ENCODE measurements at places on chromosomes 2 and 18.

- DNase-seq: no peak
Observed at GRCh38 chr2:110973262-110973661, 147.5 kb upstream of the BCL2L11 start.

DNA sequence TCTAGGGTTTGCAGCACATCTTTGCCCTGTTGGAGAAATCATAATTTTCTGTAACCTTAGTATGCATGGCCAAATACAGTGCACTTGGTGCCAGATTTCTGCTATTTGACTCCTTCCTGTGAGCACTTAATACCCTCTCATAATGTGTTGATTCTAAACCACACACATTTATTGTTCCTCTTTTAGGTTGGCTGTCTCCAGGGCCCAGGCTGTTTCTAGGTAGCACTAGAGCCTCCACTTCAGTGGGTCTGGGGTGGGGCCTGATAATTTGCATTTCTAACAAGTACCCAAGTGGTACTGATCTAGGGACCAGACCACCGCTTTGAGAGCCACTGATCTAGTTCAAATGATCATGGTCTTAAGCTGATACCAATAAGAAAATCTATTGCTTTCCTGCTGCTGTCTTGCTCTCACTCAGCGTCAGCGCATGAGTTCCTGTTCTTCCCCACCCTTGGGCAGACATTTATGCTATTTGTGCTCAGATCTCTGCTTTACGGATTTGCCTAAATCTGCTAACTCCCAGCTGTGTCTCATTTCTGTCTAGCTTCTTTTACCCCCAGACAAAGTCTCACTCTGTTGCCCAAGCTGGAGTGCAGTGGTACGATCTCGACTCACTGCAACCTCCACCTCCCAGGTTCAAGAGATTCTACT is 7.4 kb downstream of the PTRHD1 start:
- no peak for DNase-seq

GRCh38 chr2:218671097-218671653 is 627 bp downstream of the RNF25 start:
- DNase-seq: no peak

DNA sequence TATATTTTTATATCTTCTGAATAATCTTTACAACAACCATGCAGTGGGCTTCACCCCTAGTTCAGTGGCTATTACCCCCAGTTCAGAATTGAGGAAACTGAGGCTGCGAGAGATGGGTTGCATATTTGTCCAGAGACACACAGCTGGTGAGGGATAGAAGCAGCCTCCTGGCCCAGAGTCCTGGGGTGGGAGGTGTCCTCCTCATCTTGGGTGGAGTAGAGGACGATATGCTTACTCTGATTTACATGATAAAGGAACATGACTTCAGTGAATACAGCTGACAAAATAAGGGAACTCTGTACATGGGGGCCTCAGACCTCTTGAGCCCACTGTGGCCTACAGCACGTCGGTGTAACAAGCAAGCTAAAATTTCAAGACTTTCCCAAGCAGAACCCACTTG is 214.7 kb downstream of the FBXO15 start:
- no peak for DNase-seq

DNA sequence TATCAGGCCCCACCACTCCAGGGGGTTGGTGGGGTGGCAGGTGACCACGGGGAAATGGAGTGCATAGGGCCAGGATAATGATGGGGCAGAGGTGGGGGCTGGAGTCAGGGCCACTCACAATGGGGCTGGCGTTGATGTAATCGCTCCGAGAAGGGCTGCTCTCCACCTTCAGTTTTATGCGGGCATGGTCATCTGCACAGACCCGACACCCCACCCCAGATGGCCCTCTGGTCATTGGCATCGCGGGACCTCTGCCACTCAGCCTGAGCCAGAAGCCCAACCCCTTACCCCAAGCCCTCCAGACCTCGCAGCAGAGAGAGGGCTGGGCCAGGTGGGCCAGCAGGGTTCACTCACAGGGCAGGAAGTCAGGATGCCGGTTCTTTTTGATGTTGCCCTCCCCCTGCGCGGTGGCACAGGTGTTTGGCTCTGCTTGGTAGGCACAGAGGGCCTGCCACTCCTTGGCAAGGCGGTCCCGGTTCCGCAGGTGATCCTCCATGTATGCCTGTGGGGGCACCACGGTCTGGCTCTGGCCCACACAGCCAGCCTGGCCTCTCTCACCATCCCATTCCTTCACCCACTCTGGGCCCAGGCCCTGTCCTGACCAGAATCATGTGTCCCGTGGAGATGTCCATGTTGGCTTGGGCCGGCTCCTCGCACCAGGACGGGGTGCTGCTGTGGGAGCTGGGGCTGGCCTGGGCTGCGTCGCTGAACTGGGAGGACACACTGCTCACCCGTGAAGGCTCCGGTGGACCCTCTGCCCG is 12.4 kb downstream of the PTPRN start:
- DNase-seq: no peak

GRCh38 chr2:49936965-49937364 is 782.6 kb upstream of the FSHR start:
- DNase-seq: no peak

- DNase-seq: no peak
Observed at GRCh38 chr2:84088656-84089055, 370.4 kb downstream of the SUCLG1 start.

GRCh38 chr2:231611273-231612108 is 18.8 kb downstream of the TEX44 start:
- peak; percentile 59 for DNase-seq

Data from HepG2 (cell line).